ENCODE measurements at places on chromosomes 7 and 10.
A peak's percentile ranks its signal among the peaks of the same experiment; 100 is the strongest.

- DNase-seq: no peak
These were observed 69.2 kb upstream of the EFCAB10 start for GRCh38 chr7:105650382-105650970.

DNA sequence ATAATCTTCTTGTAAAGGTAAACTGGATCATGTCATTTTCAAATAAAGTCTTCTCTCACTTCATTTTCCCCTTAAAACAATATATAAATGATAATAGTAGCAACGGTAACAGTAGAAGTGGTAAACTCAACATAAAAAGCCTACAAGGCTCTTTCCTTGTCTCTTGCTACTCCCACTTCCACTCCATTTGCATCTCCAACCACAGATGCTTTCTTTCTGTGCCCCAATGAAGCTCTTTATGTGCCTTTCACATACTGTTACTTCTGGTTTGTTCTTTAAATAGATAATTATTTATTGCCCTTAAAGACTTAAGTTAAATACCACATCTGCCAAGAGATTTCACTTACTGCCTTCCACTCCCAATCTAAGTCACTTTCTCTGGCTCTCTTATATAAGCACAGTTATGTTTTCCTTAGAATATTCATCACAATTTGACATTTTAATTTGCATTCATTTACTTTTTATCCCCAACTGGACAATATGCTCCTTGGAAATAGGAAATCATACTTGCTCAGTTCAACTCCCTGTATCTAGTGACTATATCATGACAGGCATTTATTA lies 149.9 kb downstream of the CRPPA start:
- DNase-seq: no peak

DNA sequence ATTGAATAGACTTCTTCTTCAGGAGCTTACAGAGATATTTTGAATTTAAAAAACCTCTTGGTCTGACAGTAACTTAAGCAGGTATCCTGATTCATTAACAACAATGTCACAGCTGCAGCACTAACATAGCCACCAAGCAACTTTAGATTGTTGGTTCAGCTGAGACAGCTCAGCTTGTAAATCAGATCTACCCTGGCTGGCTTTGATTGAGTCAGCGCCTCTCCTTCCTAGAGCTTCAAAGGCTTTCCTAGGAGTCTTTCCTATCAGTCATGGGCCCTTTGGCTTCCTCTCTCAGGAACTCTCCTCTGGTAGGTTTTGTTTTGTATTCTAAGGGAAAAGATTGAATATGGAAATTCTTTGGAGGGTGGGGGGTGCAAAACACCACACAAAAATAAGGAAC lies 70.7 kb upstream of the STEAP4 start:
- DNase-seq: no peak

DNA sequence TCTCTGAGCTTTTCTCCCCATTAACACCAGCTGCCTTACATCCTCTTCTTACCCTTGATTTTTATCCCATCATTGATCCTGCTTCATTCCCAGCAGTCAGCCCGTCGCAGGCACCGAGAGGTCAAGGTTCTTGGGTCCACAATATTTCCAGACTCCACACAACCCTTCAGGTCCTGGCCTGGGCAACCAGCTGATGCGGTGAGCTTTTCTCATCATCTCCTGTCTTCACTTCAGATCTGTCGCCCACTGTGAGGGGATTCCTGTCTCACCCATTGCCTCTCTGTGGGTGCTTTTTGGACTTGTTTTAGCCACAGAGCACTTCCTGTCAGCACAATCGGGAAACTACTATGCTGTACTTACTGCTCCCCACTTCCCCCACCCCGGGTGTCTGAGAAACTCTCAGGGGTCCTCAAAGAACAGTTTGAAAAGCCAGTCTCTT lies 8.4 kb upstream of the PVRIG start:
- no peak for DNase-seq

GRCh38 chr10:46545861-46546590 lies 10.4 kb downstream of the GPRIN2 start:
- DNase-seq: no peak

GRCh38 chr10:132516771-132517725 lies 20.5 kb upstream of the INPP5A start:
- DNase-seq: peak; percentile 98

GRCh38 chr7:131265227-131265626 lies 62.4 kb upstream of the MKLN1 start:
- no peak for DNase-seq

DNA sequence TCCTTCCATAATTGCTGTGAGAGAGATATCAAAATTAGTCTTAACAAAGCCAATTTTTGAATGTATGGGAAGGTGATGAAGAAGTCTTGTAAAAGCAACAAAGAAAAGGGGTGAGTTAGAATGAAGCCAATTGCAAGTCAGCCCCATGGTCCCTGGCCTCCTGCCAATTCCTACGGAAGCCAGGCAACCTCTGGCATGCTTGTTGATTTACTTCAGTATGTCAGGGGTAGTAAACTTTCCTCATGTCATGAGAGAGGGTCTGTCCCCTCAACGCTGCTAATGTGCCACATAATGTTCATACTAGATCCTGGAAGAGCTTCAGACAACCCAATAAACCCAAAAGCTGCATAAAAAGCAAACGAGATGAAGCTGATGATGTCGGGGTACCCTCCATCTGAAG lies 159.1 kb upstream of the YAE1 start:
- no peak for DNase-seq

- no peak for DNase-seq
These were observed 155.8 kb downstream of the REEP3 start for GRCh38 chr10:63677001-63677400.

DNA sequence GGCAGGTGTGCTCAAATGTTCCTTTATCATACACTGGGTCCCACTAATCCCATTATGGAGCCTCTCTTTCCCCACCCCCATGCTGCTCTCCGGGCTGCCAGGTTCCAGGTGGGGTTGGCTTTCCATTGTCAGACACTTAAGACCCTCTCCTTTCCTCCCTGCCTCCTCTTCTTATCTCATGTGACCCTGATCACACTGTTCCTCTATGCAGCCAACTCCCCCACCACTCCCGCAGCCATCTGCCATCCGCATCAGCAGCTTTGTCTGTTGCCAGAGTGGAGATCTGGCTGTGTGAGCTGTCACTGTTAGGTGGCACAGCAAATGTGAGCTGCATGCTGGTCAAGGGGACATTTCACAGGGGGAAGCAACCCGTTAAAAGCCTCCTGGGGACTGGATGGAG lies 391.4 kb downstream of the TNS3 start:
- no peak for DNase-seq

DNA sequence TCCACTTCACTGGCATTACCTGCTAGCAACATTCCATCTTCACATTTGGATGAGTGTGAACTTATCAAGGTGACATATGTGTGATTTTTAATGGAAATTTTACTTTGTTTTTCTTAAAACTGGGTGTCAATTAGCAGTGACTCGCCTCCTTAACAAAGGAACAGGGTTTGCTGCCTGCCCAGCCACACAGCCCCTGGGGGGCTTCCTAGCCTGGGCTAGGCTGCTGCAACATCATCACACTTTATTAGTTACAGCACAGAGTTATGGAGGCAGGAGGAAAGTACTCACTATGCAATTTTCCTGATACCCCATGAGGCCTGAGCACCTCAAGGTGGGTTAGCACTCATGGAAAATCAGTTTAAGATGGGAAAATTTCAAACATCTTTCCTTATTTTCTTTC lies 861.3 kb downstream of the NRG3 start:
- DNase-seq: no peak

GRCh38 chr10:118569241-118569881 lies 26.1 kb downstream of the PRLHR start:
- peak; percentile 54 for DNase-seq

- DNase-seq: no peak
These were observed 23.3 kb upstream of the INPP5F start for GRCh38 chr10:119702583-119702982.

- no peak for DNase-seq
These were observed 686.9 kb upstream of the C7orf33 start for GRCh38 chr7:147903536-147904218.

- no peak for DNase-seq
These were observed 43.8 kb downstream of the SH2D4B start for GRCh38 chr10:80581469-80581835.

DNA sequence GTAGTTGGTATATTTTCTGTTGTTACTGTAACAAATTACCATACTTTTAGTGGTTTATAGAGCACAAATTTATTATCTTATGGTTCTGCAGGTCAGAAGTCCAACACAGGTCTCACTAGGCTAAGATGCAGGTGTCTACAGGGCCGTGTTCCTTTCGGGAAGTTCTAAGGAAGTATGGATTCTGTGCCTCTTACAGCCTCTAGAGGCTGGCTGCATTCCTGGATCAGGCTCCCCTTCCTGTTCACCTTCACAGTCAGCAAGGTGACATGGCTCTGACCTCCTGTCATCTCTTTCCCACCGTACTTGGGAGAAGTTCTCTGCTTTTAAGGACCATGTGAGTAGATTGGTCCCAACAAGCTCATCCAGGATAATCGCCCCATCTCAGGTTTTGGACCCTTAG lies 37.3 kb downstream of the BMPR1A start:
- DNase-seq: no peak

DNA sequence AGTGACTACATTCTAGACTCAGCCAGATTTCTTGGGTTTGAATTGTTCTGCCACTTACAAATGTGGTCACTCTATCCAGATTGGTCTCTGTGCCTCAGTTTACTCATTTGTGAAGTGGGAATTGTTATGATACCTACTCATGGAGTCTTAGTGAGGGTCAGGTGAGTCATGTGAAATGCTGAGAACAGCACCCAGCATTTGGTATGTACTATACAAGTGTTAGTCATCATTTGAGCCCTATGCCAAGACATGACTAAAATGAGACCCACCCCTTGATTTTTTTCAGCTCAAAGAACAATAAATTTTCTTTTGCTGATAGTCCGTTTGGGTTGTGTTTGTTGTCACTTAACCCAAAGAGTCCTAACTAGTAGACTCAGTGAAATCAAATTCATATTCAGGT lies 92.8 kb downstream of the CHN2 start:
- DNase-seq: peak; percentile 61

- no peak for DNase-seq
These were observed 228.5 kb upstream of the COBL start for GRCh38 chr7:51545131-51545530.

GRCh38 chr7:139075031-139075652 lies 34.4 kb downstream of the ZC3HAV1 start:
- peak; percentile 86 for DNase-seq

DNA sequence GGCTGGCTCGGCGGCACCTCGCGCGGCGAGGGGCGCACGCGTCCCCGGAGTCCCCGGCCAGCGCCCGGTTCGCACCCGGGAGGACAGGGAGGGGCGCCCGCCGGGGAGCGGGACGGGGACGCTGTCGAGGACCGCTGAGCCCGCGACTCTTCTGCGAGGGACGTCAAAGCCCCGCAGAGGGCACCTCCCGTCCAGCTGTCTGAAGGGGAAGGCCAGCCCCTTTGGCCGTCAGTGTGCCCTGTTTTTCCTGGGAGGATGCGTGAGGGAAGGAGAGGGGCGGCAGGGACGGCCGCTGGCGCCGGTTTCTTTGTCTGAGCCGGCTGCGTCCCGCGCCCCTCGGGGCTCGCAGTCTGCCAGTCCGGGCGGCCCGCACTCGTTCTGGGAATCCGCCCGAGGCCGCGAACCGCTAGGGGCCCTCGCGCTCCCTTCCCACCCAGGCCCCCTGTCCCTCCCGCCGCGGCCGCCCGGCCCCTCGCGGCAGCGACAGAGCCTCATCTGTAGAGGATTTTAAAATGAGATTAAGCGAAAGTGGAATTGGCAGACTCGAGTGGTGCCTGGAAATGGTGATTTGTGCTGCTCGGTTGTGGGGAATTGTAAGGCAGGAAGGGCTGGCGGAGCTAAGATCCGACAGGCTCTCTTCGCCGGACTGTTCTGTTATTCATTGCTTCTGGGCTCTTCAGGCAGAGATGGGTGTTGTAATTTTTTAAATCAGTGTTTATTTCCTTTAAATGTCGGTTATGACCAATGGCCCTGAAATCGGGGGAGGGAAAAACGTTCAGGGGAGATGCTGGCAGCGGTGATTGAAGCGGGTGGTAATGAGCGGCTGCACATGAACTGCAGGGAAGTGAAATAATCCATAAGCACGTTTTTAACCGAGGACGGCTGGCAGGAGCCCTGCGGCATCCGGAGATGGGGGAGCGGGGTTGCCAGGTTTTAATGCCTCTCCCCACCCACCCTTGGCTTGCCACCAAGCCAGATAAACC lies 618 bp upstream of the RELN start:
- DNase-seq: peak; percentile 68

DNA sequence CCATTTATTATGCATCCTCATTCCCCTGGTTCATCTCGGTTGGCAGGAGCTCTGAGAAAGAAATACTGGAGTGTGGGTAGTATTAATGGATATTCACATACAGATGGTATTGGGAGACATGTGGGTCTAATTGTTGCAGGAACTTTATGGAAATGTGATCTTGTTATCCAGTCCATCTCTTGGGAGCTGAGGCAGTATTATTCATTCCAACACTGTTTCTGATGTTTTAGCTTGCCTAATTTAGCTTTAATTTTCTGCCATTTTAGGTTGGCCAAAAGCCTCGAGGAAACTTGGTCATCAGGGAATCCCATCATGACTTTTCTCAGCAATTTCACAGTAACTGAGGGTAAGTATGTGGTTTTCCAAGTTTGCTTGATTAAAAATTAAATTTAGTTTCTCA lies 125.7 kb downstream of the ABCA13 start:
- no peak for DNase-seq

DNA sequence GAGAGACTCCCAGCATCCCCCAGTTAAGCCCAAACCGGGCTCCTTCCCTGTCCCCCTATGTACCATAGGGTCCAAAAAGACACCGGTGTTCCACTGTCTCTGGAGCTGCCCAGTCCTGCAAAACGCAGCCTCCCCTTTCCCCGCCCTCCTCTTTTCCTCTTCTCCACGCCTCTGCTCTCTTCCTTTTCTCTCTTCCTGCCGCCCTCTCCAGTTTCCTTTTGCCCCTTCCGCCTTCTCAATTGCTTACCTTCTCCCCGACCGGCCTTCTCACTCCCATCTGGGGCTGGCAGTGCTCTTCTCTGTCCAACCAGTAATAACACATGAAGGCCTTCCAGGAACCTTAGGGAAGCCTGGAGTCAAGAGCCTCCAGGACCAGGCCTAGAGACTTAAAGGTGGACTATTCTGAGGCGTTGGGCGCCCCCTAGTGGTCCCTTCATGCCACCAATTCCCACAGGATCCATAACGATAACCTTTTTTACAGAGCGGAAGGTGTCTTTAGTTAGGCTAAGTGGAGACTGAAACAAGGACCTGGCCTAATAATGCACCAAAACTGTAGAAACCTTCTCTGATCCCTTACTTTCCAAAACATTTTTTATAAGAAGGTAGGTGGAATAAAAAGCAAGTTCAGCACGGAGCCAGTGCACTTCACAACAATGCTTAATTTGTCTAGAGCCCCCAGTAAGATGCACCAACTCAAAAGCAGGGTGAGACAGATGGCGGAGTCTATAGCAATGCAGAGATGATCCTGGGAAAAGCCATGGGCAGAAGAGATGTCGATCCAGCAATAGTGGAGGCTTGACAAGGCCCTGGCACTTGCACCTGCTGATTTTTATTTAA lies 27.2 kb upstream of the MSRB2 start:
- DNase-seq: peak; percentile 76

GRCh38 chr10:13450069-13450468 lies 78.7 kb downstream of the BEND7 start:
- DNase-seq: peak; percentile 75

All from GM03348 (cell line).